ENCODE measurements at places on chromosomes 2 and 18.

DNA sequence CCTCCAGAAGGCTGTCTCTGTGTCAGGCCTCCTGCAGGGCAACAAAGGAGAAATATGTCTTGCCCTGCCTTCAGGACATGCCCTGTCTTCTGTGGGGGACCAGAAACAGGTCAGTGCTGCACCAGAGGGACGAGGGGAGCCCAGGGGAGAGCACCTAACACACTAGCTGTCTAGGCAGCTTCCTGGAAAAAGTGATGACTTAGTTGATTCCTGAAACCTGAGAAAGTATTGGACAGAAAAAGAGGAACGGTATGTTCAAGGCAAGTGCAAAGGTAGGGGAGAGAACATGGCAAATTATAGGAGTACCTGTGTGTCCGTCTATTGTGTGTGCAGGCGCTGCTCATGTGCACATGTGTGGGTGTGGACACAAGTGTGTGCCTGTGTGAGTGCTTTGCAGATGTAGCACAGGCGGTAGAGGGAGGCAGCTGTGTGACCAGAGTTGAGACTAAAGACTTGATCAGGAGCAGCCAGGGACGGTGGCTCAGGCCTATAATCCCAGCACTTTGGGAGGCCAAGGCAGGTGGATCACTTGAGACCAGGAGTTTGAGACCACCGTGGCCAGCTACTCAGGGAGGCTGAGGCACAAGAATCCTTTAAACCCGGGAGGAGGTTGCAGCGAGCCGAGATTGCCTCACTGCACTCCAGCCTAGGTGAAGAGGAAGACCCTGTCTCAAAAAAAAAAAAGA lies 119.5 kb downstream of the GYPC start:
- no peak for DNase-seq

GRCh38 chr2:149687052-149687427 lies 99.5 kb upstream of the MMADHC start:
- no peak for DNase-seq

DNA sequence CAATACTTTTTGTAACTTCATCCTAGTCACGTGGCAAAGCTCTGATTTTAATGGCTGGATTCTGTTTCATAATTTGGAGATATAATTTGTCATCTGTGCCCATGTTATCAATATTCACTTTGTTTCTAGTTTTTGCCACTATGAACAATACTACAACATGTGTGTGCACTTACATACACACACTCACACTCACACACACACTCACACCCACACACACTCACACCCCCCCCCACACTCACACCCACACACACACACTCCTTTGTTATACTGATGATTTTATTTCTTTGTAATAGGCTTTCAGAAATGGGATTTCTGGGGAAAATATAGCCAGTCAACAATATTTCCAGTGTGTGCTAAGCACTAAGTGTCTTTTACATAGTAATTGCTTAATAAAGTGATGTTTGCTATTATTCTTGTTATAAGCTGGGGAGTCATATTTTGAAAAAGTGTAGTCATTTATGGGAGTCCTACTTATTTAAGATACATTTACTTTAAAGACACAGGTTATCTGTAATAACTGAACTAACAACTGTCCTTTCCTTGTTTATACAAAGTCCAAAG lies 22.8 kb upstream of the ROCK2 start:
- no peak for DNase-seq

DNA sequence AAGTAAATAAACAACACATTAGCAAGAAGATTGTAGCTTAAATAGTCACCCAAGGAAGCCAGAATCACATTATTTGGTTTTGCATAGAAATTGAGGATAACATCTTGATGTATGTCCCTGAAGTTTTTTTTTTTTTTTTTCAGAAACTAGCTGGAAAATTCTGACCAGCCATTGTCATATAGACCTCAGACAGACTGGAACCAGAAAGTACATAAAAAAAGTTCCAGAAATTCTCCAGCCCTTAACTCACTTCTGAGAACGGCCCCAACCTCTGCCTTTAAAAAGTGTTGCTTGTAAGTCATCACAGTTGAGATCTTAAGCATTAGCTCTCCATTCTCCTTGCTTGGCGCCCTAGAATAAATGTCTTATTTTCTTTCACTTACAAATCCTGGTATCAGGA lies 350.5 kb downstream of the CCDC85A start:
- DNase-seq = no peak

GRCh38 chr2:218091746-218092145 lies 22.7 kb downstream of the RUFY4 start:
- DNase-seq = no peak

DNA sequence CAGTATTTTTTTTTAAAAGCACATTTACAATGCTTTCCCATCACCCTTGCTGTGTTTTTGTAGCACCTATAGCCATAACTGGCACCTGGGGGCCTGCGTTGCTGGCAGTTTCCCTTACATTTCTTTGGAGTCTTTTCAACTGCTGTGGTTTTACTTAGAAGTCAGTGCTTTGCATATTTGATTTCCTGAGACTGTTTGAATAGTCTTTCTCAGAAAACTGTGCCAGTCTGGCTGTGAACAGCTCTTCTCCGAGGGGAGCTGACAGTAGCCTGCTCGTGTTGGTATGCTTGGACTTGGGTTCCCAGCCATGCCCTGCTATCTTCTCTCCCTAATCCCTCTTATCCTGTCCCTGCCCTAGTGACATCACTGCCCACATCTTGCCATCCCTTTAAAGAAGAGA lies 81.5 kb downstream of the DPP4 start:
- DNase-seq = peak; percentile 89

DNA sequence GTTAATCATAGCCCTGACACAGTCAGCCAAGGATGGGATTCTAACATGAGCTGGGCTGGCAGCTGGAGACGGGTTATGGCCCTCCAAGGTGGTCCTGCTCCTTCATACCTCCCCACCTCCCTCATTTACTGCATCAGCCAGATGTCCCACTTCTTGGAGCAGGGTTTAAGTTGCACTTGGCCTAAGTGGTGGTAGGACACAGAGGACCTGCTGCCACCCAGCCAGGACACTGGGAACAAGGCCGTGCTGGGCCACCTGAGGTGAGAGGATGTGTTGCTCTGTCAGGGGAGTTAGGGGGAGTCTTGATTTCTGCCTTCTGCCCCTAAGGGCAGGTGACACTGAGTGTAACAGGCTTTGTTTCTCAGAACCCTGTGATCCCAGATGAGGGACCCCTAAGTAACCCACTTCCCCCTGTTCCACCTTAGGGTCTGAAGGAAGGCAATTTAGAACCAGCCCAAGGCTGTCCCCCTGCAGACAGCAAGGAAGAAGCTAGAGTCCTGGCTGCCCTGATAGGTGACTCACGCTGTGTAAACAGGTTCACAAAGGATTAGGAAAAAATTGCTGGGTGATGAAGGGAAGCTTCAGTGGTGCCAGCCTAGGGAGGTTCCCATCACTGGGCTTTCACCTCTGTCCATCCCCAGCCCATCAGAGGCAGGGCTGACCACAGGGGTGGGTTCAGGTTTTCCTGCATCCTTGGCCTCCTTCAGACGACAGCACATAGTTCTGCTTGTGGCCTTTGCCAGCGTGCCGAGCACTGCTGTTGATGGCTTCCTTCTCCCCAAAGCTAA lies 114.3 kb upstream of the MCFD2 start:
- no peak for DNase-seq

DNA sequence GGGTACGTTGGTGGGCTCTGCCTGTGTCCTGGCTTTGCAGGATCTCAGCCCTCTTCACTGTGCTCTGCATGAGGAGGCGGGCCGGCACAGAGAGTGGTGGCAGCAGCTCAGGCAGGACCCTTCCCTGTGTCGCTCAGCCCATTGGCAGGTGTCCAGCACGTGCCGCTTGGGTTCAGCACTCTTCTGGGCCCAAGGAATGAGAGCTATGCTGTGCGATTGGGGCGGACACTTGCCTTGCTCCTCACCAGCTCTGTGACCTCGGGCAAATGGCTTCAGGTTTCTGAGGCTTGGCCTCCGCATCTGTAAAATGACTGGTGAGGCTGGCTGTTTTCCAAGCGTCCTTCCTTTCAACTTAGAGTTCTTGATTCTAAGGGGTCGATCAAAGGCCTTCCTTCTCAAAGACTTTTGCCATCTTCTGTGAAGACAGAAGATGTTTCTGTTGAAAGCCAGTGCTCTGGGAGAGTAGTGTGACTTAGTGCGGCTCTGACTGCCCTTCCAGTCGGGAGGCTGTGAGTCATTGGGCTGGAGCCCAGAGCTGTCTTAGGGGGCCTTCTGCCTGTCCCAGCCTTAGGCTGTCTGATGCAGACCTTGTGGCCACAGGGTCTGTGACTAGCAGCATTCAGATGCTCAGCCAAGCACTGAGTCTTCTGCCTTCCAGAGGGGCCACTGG lies 35.6 kb downstream of the GLI2 start:
- DNase-seq = no peak

All from CD4-positive, alpha-beta T cell treated with Interleukin-15 for 4 hours (primary cell).